Activated CD4-positive, alpha-beta T cell treated with anti-CD3 and anti-CD28 coated beads, Interleukin-2, amount 50 U/mL, for 1 hour (primary cell): ENCODE measurements at places on chromosomes 7 and 10.

GRCh38 chr10:59276919-59277318, 85.4 kb downstream of the FAM13C start:
- DNase-seq, result no peak

DNA sequence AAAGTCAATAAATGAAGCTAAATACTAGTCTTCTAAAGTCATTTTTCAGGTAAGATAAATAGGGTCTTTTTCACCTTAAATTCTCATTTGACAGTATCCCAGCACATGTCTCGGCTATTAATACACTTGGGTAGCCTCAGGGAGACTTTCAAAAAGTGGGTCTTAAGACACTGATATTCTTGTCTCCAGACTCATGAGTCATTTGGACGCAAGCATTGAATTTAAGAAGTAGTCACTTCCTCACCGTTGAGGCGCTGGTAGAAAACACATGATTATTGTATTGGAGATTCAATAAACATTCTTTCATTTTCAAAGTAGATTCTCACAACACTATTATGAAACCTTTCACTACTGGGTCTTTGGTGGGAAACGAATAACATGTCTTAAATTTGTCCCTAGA, 108.9 kb upstream of the SP8 start:
- DNase-seq, result no peak

- no peak for DNase-seq
These were observed 164.0 kb upstream of the NRP1 start for GRCh38 chr10:33498391-33498891.

DNA sequence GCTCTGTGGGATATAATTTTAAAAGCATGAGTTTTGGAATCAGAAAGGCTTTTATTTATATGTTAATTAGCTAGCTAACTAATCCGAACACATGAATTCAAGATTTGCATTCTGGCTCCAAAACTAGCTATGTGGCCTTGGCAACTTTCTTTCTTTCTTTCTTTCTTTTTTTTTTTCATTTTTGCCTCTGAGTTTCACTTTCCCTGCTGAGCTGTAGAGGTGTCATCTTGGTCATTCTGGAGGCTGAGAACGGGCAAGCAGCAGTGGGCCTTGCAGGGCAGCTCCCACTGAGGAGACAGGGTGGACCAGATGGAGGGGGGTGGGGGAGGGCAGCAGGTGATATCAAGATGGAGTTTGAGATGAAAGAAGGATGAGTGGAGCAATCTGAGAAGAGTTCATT, 24.8 kb upstream of the SFMBT2 start:
- DNase-seq, result no peak

GRCh38 chr10:48973065-48973464, 33.4 kb upstream of the LRRC18 start:
- no peak for DNase-seq

DNA sequence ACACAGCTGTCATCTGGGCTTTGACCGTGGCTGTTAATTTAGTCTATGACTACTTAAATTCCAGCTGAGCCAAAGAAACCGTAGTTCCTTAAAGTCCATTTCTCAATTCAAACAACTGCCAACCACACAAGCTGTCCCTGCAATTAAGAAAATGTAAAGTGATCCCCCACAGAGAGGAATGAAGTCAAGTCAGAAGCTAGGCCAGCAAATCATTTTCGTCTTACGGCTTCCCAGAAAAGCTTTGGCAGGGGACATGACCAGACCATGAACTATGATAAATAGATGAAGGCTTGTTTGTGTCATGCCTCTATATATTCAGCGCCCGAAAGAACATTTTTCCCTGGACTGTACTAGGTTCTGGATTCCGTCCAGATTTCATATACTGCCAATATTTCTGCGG, 54.6 kb downstream of the HACD1 start:
- no peak for DNase-seq

DNA sequence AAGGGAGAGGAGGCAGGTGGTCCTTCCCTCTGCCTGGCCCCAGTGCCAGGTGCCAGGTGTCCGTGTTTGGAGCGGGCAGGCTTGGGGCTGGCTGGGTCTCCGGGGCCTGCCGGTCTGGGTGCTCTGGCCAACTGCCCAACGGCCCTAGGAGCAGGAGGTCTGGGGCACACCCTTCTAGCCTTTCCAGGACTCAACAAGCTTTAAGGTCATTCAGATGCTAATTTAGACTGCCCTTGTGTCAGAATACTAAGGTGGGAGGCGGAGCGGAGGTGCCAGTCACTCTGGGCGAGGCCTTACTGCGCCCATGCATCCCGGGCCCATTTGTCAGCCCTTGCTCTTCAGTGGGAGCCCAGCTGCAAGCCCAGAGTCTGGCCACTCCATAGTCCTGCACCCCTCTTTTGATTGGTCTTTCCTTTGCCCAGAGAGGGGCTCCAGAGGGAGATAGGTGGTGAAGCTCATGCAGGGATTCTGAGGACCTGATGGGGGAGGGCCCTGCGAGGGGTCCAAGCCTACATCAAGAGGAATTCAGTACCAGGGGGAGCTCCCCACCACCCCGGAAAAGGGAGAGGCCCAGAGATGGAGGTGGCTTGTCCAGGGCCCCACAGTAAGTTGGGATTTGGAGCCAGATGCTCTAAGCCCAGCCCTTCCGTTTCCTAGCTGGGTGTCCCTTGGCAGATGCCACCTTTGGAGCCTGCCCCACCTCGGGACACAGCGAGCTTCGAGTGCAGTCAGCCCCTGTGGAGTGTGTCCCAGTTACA, 1.3 kb downstream of the PGAM2 start:
- no peak for DNase-seq

GRCh38 chr7:128266883-128267594, 26.0 kb downstream of the LEP start:
- DNase-seq, result no peak

- DNase-seq, result no peak
These were observed 277.9 kb upstream of the YAE1 start for GRCh38 chr7:39288303-39288702.

- no peak for DNase-seq
These were observed 11.8 kb downstream of the CUTC start for GRCh38 chr10:99743841-99744240.

GRCh38 chr7:25218191-25218590, 10.1 kb downstream of the NPVF start:
- DNase-seq, result no peak

- DNase-seq, result peak; percentile 18
These were observed at the start of gene LRRN3 for GRCh38 chr7:111090846-111091245. Gene LRRN3 (plus strand): TSS chr7:111091127. CDS start chr7:111122773, 31,646 bp downstream.

- DNase-seq, result no peak
These were observed 70.2 kb downstream of the SAMD9 start for GRCh38 chr7:93047514-93048099.

DNA sequence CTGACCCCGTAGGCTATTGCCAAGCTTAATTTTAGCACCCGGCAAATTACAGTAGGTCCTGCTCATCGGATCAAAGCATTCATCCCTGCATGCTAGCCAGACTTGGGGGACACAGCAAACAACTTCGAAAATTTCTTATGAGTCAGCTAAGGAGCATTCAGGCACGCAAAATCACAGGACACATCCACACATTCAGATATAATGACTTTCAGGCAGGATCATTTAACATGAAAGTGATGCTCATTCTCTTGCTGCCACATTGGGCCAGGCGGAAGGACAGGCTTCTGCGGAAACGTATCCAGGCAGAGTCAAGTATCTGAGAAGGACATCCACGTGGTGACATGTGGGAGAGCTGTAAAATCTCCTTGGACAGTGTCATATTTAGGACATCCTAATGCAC, 474.0 kb upstream of the NRP1 start:
- no peak for DNase-seq

- no peak for DNase-seq
These were observed 87.9 kb downstream of the SNX13 start for GRCh38 chr7:17852361-17852760.

- DNase-seq, result no peak
These were observed 876 bp upstream of the PIK3AP1 start for GRCh38 chr10:96721207-96721572.

- DNase-seq, result no peak
These were observed 47.6 kb downstream of the GTF2IRD1 start for GRCh38 chr7:74501298-74501697.

- no peak for DNase-seq
These were observed 429.7 kb downstream of the ARL4A start for GRCh38 chr7:13117103-13117502.
